ENCODE measurements at places on chromosomes 16 and 17. TPM values are rescaled to one million over a fixed set of nuclear protein-coding genes. Genes with fewer than 3 reads are reported as not detected.

DNA sequence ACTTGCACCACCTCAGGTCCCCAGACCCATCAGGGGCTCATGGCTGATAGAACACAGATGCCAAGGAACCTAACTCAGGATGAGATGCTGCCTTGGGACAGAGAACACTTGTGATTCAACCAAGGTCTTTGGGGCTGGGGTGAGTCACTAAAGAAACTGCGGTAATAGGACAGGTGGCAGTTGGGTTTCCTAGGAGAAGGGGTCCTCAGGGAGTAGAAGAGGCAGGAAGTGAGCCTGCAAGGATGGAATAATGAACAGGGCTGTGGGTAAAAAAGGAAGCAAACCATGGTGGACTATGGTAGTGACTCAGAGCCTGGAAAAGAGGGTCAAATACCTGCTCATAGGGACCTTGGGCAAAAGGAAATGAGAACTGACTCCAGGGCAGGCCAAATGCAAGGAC lies 6.5 kb upstream of the PNPO start:
- DNase-seq, result no peak

DNA sequence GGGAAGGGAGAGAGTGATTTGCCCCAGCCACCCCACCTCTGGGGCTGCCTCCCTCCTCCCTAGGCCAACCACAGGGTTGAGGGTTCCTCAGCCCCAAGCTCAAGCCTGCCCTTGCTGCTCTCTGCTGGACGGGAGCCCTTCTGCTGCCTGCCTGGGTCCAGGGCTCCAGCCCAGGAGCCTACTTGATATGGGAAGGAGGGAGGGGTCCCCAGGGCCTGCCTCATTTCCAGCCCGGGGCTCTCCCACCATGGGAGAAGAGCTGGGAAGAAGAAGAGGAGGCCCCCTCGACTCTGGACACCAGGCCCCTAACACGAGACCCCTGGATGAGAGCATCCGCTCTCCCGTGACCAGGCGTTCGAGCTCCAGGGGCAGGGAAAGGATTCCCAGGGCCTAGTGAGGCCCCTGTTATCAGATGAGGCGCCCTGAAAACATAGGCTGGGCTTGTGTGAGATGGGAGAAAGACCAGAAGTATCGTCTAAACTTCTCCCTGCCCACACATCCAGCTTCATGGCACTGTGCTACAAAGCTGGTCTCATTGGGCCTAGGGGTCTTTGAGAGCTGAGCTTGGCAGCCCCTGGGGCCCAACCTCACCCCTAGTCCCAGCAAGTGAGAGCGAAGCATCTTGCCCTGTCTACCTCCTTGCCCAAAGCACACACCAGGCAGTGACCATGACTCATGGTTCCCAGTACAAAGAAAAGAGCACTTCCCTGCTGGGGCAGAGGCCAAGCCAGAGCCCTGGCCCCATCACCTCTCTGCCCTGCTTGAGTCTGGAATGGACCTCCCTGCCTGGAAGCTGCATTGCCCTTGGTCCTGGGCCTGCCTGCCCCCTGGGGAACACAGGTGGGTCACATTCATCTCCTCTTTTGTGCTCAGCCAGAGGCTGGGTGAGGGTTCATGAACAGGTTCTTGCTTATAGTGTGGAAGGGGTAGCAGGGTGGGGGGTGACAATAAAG lies 987 bp downstream of the SLC16A5 start:
- no peak for DNase-seq

DNA sequence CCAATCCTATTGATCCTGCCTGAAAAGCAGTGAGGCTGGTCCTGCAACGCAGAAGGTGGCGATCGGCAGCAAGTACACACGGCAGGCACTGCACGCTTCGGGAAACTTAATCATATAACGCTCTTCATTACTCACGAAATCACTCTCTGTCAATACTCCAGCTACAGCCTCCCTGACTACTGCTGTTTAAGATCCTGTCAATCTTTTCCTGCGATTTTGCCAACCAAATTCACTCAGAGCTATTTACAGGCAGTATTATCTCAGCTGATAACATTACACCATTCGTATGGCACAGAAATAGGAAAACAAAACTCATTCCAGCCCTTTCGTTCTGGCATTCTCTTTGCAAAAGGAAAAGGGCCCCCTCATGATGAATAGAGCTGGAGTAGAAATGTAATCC lies 262.4 kb upstream of the CDH8 start:
- DNase-seq, result no peak

GRCh38 chr16:68335175-68335574 lies 24.4 kb downstream of the PRMT7 start:
- DNase-seq, result no peak

CTRB1 gene
- not detected for polyA plus RNA-seq

RNF157 gene
- polyA plus RNA-seq, result 7.5 TPM

DNA sequence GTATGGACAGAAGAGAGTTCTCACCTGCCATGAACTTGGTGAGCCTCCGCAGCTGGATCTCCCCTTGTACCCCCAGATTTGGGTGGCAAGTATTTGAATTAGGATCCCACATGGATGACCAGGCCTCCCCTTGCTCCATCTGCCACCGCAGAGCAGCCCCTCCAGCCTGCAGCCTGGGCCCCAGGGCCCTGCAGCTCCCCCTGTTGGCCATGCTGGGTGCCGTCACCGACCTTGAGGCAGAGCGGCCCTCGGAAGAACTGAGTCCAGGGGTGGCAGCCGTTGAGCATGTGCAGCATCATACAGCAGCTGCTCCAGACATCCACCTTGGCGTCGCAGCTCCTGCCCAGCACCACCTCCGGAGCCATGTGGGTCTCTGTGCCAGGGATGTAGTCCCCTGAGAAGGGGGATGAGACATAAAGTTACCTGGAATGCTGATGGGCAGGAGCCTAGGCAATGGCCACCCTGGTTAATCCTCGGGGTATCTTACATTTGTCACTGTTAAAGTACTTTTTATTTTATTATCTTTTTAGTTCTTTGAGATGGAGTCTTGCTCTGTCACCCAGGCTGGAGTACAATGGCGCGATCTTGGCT lies 9.0 kb upstream of the SPATA32 start:
- DNase-seq, result no peak

- no peak for DNase-seq
Observed at GRCh38 chr17:41486809-41487530, 2.7 kb downstream of the KRT36 start.

KRT20 gene
- polyA plus RNA-seq, result not detected

SMIM5 gene
- polyA plus RNA-seq, result 5.3 TPM

MILR1 gene
- polyA plus RNA-seq, result 5.5 TPM

- DNase-seq, result peak; percentile 31
Observed at GRCh38 chr16:11914210-11915113, 1.3 kb downstream of the GSPT1 start.

DNA sequence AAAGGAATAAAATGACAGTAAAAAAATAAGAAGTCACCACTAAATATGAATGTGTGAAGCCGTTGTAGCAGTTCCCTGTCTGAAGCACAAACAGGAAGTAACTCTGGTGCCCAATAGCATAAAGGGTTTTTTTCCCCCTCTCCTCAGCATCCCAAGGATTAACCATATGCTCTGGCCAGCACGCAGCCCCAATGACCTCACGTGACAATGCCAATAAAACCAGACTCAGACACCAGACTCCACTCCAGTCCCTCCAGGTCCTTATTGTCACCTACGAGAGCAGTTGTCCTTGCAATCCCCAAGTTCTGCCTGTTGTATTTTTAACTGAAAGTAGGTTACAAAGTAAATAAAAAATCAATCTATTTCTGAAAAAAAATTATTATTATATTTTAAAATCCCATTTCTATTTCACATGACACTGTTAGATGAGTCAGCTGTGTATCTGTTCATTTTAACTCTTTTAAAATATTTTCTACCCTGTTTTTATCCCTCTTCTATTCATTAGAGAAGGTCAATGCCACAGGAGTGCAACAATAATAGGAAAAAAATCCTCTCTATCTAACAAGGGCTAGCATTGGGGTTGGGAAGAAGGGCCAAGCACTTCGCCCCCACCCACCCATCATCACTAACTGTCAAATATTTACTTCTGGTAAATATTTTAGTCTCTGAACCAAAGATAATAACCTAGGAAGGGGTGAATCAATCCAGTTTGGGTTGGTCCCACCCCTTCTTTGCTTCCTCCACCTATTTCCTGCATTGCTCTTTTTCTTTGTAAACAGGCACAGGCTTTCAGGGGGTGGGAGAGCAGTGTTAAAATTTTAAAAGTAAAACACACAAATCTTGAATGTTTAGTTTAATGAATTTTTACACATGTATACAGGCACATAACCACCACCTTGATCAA lies 6.6 kb downstream of the PRAC1 start:
- DNase-seq, result no peak

CMTM2 gene
- polyA plus RNA-seq, result 0.61 TPM

GRCh38 chr17:46056800-46057304 lies 57.8 kb downstream of the STH start:
- no peak for DNase-seq

GRCh38 chr17:69728816-69729215 lies 314.3 kb downstream of the MAP2K6 start:
- DNase-seq, result no peak

DNA sequence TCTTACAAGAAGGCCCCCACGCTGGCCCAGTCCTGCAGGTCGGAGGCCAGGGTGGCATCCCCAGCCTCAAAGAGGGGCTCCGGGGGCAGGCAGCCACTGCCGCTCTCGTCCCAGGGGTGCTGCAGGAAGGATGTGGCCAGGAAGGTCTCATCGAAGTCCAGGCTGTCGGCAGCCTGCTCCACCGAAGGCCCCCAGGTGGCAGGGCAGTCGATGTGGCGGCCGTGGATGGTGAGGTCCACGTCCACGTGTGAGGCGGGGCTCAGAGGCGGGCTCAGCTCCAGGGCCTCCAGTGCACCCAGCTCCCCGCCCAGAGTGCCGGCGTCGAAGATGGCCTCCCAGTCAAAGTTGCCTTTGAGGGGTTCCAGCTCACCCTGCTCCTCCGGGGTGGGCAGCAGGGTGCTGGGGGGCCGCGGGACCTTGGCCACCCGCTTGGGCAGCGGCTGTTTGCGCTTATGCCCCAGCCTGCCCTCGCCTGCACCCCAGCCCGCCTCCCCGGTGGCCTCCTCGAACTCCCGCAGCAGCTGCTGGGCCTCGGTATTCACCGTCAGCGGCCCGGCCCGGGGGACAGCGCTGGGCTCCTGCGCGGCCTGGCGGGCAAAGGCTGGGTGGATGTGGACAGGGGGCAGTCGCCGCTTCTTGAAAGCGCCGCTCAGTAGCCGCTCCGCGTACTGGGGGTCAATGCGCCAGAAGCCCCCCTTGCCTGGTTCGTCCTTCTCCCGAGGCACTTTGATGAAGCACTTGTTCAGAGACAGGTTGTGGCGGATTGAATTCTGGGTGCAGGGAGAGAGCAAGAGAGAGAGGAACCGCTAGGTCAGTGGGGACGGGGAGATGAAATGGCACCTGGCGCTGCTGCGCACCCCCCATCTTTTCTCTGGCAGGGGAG lies 3.5 kb downstream of the FOXJ1 start:
- no peak for DNase-seq

DNA sequence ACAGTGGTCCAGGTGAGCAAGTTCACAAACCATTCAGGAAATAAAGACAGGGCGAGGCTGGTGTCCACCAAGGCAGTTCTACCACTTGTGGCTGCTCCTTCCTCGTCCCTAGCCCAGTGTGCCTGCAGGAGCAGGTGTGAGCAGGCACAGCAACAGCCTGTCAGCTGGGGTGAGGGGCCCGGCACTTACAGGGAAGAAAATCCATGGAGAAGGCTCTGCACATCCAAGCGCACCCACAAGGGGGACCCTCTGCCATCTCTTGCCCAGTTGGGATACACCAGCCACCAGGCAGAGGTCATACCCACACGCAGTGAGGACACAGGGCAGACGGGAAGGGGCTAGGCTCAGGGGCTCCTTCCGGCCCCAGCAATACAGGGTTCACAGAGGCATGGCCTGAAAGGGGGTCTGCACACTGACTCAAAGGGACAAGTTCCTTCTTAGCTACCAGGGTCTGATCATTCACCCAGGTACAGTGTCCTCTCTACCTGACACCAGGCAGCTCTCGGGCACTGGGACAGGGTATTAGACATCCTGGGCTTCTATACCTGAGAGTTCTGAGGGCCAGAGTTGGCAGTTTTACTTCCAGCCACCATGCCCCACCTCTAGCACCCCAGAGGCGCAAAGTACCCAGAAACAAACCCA lies 27.0 kb downstream of the CDIP1 start:
- no peak for DNase-seq

DNA sequence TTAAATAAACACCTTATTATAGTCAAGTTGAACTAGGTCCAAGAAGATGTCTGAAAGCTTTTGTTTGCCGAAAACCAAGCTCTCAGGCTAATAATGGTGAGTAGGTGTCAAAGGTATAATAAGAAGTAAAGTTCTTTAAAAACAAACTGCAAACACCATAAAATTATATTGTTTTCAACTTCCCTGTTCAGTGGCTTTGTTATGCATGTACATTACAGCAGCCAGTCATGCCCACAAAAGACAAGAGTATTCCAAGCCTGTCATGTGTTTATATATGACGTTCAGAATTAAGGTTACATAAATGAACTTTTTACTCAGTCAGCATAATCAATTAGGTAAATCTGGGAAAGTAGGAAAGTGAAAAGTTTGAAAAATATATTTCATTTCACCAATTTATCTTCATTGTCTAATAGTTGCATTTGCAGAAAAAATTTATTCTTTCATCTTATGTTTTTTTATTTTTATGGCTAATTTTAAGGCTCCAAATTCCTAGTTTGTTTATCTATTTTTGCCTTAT lies 928.7 kb upstream of the SOX9 start:
- DNase-seq, result no peak

SLC35G6 gene
- polyA plus RNA-seq, result 0.29 TPM

- peak; percentile 59 for DNase-seq
Observed at GRCh38 chr17:60153606-60154390, 4.0 kb downstream of the CA4 start.

MYOCD gene
- 0.92 TPM for polyA plus RNA-seq

- no peak for DNase-seq
Observed at GRCh38 chr16:24852281-24852721, 6.5 kb downstream of the SLC5A11 start.

UTS2R gene
- polyA plus RNA-seq, result 5.3 TPM

HEATR9 gene
- polyA plus RNA-seq, result not detected

- DNase-seq, result no peak
Observed at GRCh38 chr17:77925831-77926543, 32.5 kb upstream of the TNRC6C start.

NEUROD2 gene
- 0.03 TPM for polyA plus RNA-seq

ZG16 gene
- not detected for polyA plus RNA-seq
